Small intestine (tissue), 16 donors: ENCODE measurements at places on chromosomes 7 and 10.

GRCh38 chr7:92404170-92404614 lies 43.1 kb upstream of the GATAD1 start:
- DNase-seq: no peak

DNA sequence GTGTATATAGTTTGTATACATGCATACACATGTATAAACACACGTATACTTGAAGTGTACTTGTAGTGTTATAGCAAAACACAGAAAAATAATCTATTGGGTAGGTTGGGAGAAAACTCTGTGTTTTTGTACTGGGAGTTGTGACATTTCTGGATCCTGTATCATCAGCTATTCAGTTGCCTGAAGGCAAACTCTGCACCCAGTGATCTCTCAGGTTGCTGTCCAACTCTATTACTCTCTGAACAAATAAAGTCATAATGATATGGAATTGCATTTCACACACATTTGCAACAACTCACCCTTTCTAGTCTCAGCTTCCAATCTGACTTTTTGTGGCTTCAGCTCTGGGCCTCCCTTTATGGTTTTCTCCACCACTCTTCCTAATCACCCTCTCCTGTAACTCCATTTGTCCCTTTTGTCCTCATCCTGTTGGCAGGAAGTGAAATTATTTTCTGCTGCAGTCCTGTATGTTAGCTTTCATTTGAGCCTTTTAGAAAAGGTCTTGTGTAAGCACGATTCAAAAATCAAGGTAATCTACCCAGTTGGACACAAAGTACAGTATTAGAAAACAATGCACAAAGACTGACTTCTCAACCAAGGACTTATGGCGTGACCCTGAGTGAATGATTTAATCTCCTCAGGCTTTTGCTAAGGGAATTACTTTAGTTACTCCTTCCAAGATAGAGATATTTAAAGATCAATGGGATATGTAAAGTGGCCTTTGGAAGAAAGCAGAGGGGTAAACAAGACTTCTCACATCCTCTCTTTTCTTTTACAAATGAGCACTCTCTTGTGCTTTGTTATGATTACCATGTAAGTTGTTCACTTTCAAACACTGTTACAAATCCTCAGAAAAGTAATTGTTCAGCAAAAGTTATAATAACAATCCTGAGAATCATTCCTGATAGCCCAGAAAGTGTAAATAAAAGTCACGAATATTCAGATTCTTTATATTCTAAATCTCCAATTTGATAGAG lies 249.1 kb downstream of the KCND2 start:
- DNase-seq: no peak

DNA sequence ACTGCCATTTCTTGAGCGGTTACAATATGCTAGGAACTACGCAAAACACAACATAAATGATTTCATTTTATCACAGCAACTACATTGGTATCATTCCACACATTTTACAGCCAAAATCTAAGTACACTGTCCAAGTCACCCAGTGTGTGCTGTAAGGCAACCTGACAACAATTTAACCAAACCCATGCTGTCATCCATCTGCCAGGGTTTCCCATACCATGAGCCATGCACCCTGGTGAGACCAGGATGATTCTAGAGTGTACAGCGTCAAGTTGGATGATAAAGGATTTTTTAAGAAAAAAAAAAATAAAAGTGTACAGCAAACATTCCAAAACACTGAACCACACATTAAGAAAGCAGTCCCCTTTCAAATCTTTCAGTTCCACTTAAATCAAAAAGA lies 52.9 kb downstream of the PIK3AP1 start:
- DNase-seq: no peak

- DNase-seq: no peak
Observed at GRCh38 chr10:62175251-62175650, 93.4 kb downstream of the RTKN2 start.

DNA sequence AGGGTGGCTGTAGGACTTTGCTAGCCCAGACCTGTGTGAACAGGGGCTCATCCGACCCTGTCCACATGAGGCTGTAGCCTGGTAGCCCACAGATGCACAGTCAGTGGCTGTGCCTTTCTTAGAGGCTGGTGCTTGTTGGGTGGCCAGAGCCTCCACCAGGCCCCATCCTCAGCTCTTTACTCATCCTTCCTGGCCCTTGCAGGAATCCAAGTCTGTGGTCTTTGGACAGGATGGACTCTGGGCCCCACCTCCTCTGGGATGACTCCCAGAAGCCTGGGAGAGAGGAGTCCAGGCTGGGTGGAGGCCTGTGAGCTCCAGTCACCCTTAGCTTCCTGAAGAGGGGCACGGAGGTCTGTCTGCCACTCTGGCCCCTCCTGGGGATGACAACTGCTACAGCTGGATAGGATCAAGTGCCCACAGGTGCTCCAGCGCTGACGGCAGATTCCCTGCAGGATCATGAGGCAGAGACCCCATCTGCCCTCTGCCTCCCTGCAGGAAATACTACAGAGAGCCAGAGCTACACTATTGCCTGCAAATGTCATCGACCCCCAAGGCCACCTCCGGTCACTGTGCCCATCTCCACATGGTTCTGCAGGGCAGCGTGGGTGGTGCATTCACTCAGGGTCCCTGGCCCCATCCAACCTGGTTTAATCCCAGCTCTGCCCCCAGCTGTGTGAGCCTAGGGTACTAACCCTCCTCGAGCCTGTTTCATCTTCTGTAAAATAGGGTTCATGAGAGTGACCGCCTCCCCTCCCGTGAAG lies 114.5 kb downstream of the PTPN20 start:
- DNase-seq: no peak

DNA sequence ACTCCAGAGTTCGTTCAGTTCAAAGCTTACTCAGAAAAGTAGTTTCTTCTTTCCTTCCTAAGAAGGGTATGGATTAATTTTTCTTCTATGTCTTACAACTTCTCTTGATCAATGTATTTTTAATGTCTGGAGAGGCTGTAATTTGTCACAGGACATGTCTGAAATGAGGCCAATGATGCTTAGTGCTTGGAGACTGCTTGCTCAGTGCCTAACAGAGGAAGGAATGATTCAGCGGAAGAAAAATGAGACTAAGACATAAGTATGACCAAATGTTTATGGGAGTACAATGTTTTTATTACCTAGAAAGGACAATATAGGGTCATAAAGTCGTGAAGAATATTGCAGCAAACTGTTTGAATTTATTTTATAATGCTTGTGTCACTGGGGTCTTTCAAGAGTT lies 43.3 kb downstream of the GPR37 start:
- DNase-seq: no peak

- no peak for DNase-seq
Observed at GRCh38 chr7:21064698-21065648, 278.3 kb upstream of the SP8 start.

DNA sequence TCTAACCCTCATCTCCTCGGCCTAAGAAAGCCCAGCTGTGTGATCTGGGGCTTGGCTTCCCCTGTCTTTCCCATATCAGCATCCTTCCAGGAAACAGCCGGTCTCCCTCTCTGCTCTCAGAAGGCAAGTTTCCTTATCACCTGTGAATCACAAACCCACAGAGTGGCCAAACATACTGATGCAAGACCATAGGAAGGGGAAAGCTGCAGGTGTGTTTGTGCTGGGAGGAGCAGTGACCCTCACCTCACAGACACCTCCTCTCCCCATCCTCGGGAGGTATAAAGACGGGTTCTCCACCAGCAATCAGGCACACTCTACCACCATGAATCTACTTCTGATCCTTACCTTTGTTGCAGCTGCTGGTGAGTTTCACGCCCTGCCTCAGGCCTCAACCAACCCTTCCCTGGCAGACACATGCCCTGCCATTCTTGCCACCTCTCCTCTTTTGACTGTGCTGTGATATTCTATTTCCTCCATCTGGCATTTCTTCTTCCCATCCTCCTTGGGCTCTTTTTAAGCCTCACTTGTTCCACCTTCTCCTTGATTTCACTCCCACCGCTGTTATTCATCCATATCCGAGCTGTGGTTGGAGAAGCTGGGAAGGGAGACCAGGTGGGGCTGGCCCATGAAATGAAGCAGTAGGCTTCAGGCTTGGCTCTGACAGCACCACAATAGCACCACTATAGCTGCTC lies at the start of gene PRSS2:
Gene PRSS2 (plus strand): TSS at position 310 of the 692 bp plus-strand sequence. CDS start 13 bp downstream, at position 323.
- no peak for DNase-seq

GRCh38 chr10:60573336-60573735 lies 183.7 kb upstream of the ANK3 start:
- DNase-seq: no peak

DNA sequence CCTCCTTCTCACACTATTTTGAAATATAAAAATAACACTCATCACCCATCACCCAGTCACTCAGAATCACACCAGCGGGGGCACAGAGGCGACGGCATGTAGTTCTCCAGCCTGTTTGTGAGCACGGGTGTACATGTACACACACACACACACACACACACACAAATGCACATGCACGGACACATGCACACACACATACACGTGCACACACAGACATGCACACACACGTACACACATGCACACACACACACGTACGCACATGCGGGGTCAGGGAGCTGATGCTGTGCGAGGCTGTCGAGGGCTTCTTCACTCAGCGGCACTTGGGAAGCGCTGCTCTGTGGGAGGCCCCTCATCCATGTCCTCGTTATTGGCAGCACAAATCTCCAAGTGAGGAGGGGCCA lies 178.8 kb downstream of the ELFN1 start:
- DNase-seq: no peak

- DNase-seq: no peak
Observed at GRCh38 chr10:56604624-56605023, 243.6 kb upstream of the ZWINT start.
